ENCODE measurements at places on chromosomes 6 and 20.

DNA sequence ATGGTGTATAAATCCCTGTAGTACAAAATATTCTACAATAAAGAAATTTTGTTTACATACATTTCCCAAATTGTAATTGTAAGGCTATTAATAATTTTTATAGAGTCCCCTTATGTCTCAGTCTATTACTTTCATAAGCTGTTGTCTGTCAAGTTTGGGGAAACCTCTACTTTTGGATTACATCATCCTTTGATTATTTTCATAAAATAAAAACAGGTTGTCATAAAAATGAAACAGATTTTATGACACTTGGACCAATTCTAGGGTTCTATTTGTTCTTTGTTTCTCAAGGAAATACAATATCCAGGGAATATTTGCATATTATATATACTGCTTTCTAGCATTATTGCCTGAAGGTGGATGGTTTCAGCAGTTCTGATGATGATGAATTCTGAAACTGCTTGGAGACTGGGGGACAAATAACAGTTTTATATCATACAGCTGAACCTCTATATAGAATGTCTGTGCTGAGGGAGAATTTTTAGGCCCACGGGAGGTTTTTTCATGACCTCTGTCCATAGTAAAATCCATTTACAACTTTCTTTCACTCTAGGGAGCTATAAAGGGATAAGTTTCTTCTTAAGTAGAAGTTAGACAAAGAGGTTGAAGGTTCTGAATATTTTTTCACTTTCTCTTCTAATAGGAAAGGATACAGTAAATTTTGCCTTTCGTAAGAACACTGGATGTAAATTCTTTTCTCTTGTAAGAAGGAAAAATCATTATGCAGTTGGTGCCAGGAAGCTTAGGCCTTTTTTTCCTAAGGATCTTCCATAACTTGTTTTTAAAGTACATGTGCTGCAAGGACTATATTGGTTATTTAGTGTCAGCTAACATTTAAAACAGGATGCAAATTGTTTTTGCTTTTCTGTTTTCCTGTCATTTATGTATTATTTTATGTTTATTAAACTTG, 58.0 kb downstream of the CD2AP start:
- no peak for DNase-seq

DNA sequence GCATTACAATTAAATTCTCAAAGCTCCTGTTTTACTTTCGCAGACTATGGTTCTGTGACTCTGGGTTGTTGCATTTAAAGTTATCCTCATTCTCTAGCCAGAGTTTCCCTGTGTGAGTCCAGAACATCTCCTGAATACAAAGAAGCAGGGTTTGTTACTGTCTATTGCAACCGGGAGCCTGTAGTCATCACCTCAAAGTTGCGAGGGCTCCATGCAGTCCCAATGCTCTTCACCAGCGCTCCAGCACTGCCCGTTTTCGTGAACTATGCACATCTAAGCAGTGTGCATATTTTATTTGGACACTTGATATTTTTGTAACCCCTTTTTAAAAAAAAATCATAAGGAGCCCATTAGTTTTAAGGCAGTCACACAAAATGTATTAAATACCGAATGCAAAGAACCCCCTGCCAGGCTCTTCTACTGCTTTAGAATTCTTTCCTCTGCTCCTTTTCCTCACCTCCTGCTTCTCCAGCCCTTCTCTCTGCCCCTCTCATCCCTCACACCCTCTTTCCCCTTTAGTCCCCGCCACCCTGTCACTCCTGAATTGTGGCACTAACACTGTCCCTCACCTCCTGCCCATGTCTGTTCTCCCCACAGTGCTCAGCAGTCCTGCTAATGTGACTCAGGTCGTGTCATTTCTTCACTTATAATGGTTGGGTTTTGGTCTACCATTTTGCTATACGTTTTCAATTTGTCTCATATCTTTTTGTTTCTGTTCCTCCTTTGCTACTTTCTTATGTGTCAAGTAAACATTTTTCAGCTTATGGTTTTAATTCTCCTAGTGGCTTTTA, 1.1 kb upstream of the HLA-C start:
- no peak for DNase-seq

- DNase-seq, result no peak
Observed at GRCh38 chr6:138659998-138660397, 113.6 kb upstream of the CCDC28A start.

- DNase-seq, result no peak
Observed at GRCh38 chr20:62354031-62354808, 12.9 kb downstream of the LAMA5 start.
